ENCODE measurements at places on chromosomes 2 and 18. TPM values are rescaled to one million over a fixed set of nuclear protein-coding genes. Genes with fewer than 3 reads are reported as not detected.

DNA sequence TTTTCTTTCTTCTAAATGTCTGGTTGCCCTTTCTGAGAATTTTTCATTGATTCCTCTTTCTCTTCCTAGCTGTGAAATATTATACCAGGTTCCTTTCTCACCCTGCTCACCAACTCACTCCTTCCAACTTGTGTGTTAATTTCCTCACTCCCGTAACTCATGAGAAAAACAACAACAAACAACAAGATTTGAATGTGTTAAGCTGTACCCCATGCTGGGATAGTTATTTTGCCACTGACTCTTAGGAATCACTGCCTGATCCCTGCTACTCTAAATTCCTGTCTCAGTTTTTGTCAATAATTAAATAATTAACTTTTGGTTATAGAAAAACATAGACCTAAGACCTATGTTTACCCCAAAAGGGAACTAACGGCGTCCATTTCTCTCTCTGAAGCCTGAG lies 242.7 kb downstream of the DPP10 start:
- no peaks in the 10 kb centered on the region for H3K36me3 ChIP-seq
- H3K27ac ChIP-seq = no peak overlapping the region
- H3K4me1 ChIP-seq = no peaks in the 10 kb centered on the region

- no peaks in the 10 kb centered on the region for H3K36me3 ChIP-seq
- no peak for DNase-seq
- no peaks in the 10 kb centered on the region for H3K4me1 ChIP-seq
- peaks cover 65% of the 10 kb centered on the region for H3K27me3 ChIP-seq
These were observed 135.9 kb downstream of the AFF3 start for GRCh38 chr2:100006516-100006915.

- H3K4me3 ChIP-seq = no peak overlapping the region
- H3K27me3 ChIP-seq = no peaks in the 10 kb centered on the region
- no peak overlapping the region for H3K27ac ChIP-seq
- peaks cover 42% of the 10 kb centered on the region for H3K4me1 ChIP-seq
These were observed 40.1 kb downstream of the SLC4A1AP start for GRCh38 chr2:27703638-27704341.

DNA sequence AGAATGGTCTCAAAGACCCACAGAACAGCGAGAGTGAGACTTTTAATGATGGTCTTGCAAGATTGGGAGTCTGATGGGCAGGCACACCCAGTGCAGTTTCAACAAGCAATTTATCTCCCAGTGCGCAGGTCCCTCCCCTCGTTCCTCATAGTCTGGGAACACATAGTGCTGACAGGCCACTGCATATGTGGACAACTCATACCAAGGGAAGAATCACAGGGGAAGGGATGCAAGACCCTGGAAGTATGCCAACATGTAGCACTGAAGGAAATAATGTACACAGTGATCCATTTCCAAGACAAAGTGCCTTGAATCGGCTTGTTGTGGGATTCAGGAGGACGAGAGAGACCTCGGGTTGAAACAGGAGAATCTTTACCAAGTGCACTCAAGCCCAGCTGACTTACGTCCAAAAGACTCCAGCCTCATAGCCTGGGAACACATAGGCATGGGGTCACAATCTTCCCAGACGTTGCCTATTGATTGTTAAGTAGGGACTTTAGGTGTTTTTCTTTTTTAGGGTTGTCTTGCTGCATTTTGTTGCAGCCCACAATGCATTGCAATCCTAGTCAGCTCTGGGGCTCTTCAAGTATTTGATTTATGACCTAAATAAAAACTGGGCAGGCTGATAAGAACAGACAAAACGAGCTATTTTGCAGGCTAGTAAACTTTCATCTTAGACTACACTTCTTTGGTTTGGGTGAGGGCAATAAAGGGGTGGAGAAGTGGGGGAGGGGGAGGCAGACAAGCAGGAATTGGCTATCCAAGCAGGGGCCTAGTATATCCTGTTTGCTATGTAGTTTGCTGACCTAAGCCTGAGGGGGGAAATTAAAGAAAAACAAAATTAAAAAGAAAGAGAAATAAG lies 24.7 kb upstream of the SERPINB5 start:
- no peak overlapping the region for H3K4me3 ChIP-seq
- H3K36me3 ChIP-seq = no peaks in the 10 kb centered on the region

DNA sequence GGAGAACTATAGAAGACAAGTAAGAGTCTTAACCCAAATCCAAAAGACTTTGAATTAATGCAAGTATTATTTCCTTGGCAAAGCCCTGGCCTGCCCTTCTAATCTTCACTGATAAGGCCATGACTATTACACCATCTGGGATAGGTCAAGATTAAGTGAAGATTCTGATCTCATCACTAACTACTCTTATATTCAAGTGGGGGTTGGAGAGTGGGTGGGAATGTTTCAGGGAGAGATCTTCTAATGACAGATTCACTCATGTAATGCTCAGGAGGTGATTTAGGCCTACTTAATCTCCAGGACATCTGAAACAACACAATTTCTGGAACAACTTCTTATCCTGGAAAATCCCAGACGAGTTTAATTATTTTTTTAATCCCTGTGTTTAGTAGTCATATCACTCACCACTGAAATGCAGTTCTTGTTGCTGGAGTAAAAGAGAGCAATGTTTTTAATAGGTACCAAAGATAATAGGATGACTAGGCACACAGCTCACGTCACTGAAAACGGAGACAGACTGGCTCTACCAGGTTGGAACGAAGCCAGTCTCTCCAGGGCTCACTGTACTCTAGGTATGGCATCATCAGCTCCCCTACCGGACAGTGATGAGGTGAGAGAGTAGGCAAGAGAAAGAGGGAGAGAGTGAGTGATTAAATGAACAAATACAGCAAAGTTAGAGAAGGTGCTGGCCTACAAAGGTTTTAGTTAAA lies 133.1 kb downstream of the NCKAP5 start:
- no peaks in the 10 kb centered on the region for H3K27me3 ChIP-seq
- H3K27ac ChIP-seq = no peak overlapping the region
- DNase-seq = no peak

Gene C2orf78
- 1.5 TPM for total RNA-seq

Gene AKAIN1
- not detected for total RNA-seq

Gene FARSB
- total RNA-seq = 50.7 TPM

DNA sequence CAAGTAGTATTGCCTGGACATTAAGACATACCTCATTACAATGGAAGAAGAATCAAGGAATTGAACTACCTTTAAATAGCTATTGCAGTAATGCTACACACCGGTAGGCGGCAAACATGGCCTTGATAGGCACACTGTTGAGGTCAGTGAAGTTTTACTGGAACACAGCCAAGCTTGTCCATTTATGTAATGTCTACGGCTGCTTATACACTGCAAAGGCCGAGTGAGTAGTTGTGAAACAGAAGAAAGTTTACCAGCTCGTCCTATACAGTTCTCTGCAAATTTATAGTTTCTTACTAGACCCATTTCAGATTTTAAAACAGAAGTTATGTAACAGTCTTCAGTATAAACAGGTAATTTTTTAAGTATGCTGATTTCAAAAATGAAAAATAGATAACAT lies 38.8 kb downstream of the PPP4R1 start:
- no peaks in the 10 kb centered on the region for H3K27me3 ChIP-seq
- no peak overlapping the region for H3K27ac ChIP-seq
- peaks cover 4% of the 10 kb centered on the region for H3K4me1 ChIP-seq
- DNase-seq = peak; percentile 89
- H3K4me3 ChIP-seq = no peak overlapping the region
- peaks cover 31% of the 10 kb centered on the region for H3K36me3 ChIP-seq

DNA sequence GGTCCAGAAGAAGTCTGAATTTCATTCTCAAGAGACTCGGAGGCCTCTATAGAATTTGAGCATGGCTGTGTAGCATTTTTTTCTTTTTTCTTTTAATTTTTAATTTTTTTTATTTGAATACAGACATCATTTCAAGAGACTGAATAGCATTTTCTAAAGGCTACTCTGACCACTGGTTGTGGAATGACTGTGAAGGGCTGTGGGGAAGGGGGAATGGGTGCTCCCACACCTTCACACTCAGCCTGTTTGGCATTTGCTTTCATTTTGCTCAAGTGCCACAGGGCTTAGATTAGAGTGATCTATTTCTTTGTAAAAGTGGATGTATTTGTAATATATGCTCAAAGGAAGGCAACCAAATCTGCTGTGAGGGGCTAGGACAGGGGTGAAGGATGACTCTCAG lies 142.0 kb upstream of the SPOPL start:
- DNase-seq = no peak
- H3K27me3 ChIP-seq = no peaks in the 10 kb centered on the region
- no peaks in the 10 kb centered on the region for H3K4me1 ChIP-seq
- no peak overlapping the region for H3K4me3 ChIP-seq
- no peak overlapping the region for H3K27ac ChIP-seq

Gene ICA1L
- 2.5 TPM for total RNA-seq

GRCh38 chr2:206428783-206429182 lies 14.5 kb upstream of the ADAM23 start:
- no peaks in the 10 kb centered on the region for H3K36me3 ChIP-seq
- H3K4me3 ChIP-seq = no peak overlapping the region
- H3K4me1 ChIP-seq = no peaks in the 10 kb centered on the region
- no peak for DNase-seq
- no peak overlapping the region for H3K27ac ChIP-seq

DNA sequence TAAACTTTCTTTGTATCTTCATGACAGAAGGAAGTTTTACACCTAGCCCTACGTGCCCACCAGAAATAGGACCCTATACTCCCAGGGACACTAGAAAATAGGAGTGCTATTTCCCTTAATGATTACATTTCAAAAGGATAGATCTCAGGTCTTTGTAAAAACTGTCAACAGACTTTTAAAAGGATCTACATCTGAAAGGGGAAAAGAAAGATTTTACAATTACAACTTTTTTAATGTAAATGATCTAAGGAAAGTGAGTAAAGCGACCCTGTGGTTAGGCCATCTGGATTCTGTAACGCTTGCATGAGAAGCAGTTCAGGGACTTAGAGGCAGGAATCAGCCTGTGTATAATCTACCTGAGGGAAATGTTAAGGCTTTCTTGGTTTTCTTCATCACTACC lies 431.8 kb upstream of the MC4R start:
- H3K36me3 ChIP-seq = no peaks in the 10 kb centered on the region
- no peak overlapping the region for H3K4me3 ChIP-seq
- no peaks in the 10 kb centered on the region for H3K27me3 ChIP-seq

Gene USP34
- total RNA-seq = 76.3 TPM

GRCh38 chr2:166518634-166519390 lies 24.8 kb upstream of the SCN7A start:
- no peak for DNase-seq
- H3K4me3 ChIP-seq = no peak overlapping the region
- H3K27ac ChIP-seq = no peak overlapping the region
- H3K4me1 ChIP-seq = no peaks in the 10 kb centered on the region
- no peaks in the 10 kb centered on the region for H3K36me3 ChIP-seq

GRCh38 chr2:15975676-15976075 lies 35.3 kb downstream of the MYCN start:
- H3K27me3 ChIP-seq = peaks cover 16% of the 10 kb centered on the region
- no peaks in the 10 kb centered on the region for H3K36me3 ChIP-seq
- DNase-seq = no peak
- H3K4me1 ChIP-seq = no peaks in the 10 kb centered on the region
- H3K4me3 ChIP-seq = no peak overlapping the region
- no peak overlapping the region for H3K27ac ChIP-seq

- no peak overlapping the region for H3K4me3 ChIP-seq
- no peaks in the 10 kb centered on the region for H3K36me3 ChIP-seq
- no peak overlapping the region for H3K27ac ChIP-seq
- no peaks in the 10 kb centered on the region for H3K4me1 ChIP-seq
- no peak for DNase-seq
- no peaks in the 10 kb centered on the region for H3K27me3 ChIP-seq
These were observed 18.5 kb downstream of the TRAK2 start for GRCh38 chr2:201432621-201433393.

Gene HRH4
- not detected for total RNA-seq

GRCh38 chr18:46278481-46279465 lies 174.6 kb downstream of the HAUS1 start:
- DNase-seq = no peak
- H3K4me3 ChIP-seq = no peak overlapping the region
- no peaks in the 10 kb centered on the region for H3K27me3 ChIP-seq
- no peak overlapping the region for H3K27ac ChIP-seq
- no peaks in the 10 kb centered on the region for H3K36me3 ChIP-seq

Gene CDK15
- not detected for total RNA-seq

Gene MYCN
- not detected for total RNA-seq

DNA sequence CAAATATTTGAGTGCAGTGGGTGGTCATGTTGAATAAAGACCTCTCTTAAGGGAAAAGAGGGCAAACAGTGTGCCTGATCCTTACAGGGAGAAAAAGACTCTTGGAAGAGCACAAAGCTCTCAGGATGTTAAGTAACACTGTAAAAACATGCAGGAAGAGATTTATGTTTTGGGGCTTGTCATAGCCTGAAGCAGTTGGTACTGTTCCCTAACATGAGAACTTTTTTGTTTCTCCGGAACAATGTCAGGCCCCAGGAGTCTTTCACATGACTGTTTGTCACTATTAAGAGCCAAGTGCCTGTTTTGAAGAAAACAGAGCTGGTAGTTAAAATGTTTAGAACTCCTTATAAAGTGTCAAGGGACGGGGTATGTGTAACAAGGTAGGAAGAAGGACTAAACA lies 83.7 kb upstream of the B3GNT2 start:
- no peak overlapping the region for H3K4me3 ChIP-seq
- no peaks in the 10 kb centered on the region for H3K36me3 ChIP-seq
- H3K4me1 ChIP-seq = no peaks in the 10 kb centered on the region
- DNase-seq = no peak

DNA sequence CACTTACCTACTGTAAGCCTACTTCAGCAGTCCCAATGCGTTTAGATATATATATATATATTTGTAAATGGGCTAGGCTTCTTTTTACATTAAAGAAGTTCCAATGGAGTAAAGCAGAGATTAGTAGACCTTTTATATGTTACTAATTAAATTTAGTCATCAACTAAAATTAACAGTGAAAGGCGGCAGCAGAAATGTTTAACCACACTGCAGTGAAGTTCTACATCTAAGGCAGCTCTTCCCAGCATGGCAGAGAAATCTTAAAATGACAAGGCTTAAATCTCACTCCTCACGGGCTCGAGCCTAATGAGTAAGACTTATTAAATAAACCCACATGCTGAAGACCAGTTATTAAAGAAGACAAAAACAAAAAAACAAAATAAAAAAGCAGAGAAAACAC lies 19.1 kb upstream of the KANSL1L start:
- no peaks in the 10 kb centered on the region for H3K27me3 ChIP-seq
- no peaks in the 10 kb centered on the region for H3K36me3 ChIP-seq
- no peak overlapping the region for H3K27ac ChIP-seq

- no peak overlapping the region for H3K27ac ChIP-seq
- no peak overlapping the region for H3K4me3 ChIP-seq
- peaks cover 50% of the 10 kb centered on the region for H3K27me3 ChIP-seq
- DNase-seq = no peak
- H3K36me3 ChIP-seq = no peaks in the 10 kb centered on the region
These were observed 210.7 kb upstream of the COPS8 start for GRCh38 chr2:236874866-236875481.

Gene CMPK2
- 1.5 TPM for total RNA-seq

Gene SLC9A4
- total RNA-seq = 0.07 TPM

- peaks cover 9% of the 10 kb centered on the region for H3K4me1 ChIP-seq
- no peaks in the 10 kb centered on the region for H3K27me3 ChIP-seq
- H3K27ac ChIP-seq = no peak overlapping the region
These were observed 60.0 kb downstream of the TNS1 start for GRCh38 chr2:217942731-217943335.

- H3K36me3 ChIP-seq = no peaks in the 10 kb centered on the region
- no peak overlapping the region for H3K4me3 ChIP-seq
- H3K27ac ChIP-seq = no peak overlapping the region
These were observed 44.4 kb upstream of the NRP2 start for GRCh38 chr2:205637779-205638503.
